ENCODE measurements at places on chromosomes 13 and 19.

GRCh38 chr13:41938918-41939317 is 22.0 kb downstream of the VWA8 start:
- DNase-seq = no peak

DNA sequence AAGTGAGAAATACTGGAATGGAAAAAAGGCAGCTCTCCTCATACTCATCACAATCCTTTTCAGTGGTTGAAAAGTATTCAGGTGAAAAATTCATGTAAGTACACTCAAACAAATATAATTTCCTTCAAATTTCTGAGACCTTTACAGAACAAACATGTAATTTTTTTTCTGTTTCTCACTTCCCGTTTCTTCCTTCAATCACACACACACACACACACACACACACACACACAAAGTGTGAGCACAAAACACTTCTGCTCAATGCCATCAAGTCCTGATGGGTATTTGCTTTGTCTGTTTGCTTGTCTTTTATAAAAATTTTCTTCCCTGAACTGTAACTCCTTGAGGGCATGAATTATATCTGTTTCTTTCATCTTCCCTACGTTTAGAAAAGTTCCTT is 110.6 kb downstream of the LIG4 start:
- DNase-seq = no peak

DNA sequence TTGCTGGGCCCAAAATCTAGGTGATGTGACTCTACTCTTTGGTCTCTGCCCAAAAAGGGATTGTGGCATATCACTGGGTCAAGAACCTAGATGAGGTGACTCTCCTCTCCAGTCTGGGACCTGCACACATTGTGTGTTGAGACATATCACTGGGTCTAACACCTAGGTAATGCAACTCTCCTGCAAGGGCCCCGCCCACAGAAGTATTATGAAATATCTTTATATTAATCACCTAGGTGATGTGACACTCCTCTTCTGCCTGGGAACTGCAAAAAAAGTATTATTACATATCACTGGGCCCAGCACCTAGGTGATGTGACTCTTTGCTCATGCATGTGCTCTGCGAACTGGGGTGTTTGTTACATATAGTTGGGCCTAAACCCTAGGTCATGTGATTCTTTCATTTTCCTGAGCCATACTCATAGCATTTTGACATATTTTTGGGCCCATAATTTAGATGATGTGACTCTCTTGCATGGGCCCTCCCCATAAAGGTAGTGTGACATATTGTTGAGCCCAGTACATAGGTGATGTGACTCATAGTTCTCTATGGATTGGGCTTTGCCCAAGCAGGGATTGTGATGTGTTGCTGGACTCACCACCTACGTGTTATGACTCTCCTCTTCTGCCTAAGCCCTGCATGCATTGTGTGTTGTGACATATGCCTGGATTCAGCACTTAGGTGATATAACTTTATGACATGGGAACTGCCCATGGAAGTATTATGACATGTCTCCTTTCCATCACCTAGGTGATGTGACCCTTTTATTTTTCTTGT is 11.2 kb upstream of the ZNF681 start:
- no peak for DNase-seq

DNA sequence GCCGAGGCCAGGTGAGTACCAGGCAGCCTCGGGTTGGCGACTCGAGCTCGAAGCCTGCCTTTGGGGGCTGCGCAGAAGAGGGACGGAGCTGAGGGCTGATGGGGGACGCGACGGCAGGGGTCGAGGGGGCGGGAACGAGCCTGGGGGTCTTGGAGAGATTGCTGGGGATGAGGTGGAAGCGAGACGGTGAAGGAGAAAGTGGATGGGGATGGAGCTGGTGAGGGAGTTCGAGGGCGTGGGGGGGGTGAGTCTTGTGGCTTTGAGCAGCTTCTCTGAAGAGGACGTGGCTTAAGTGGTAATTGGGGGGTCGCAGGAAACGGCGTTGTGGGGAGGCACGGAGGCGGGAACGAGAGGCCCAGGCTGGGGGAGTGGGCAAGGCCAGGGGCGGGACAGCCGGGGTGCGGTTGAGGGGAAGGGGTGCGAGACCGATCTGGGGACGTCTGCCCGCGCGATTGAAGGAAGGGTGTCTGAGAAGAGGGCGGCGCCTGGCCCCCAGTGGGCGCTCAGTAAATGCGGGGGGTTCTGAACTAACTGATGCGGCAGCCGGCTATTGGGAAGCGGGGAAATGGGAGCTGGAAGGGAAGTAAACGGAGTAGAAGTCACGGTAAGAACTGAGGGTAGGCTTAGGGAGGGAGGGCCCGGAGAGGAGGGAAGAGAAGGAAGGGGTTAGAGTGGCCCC is 426 bp downstream of the MYO9B start:
- DNase-seq = no peak

- no peak for DNase-seq
Measured at GRCh38 chr13:37392389-37392788, 206.2 kb downstream of the POSTN start.

GRCh38 chr13:29935309-29935981 is 85.0 kb upstream of the UBL3 start:
- no peak for DNase-seq
